Activated CD4-positive, alpha-beta T cell treated with anti-CD3 and anti-CD28 coated beads, Interleukin-2, amount 10 ng/mL, durations not matched to agents 24 days and 14 days (primary cell): ENCODE measurements at places on chromosomes 3 and 15.

- H3K4me1 ChIP-seq = no peaks in the 10 kb centered on the region
- no peak overlapping the region for H3K27ac ChIP-seq
- H3K27me3 ChIP-seq = peaks cover 4% of the 10 kb centered on the region
- no peaks in the 10 kb centered on the region for H3K36me3 ChIP-seq
- DNase-seq = no peak
These were observed 19.8 kb upstream of the CHCHD6 start for GRCh38 chr3:126684218-126684751.

GRCh38 chr3:72461787-72462186 is 386.5 kb downstream of the SHQ1 start:
- H3K36me3 ChIP-seq = no peaks in the 10 kb centered on the region
- peaks cover 3% of the 10 kb centered on the region for H3K4me1 ChIP-seq
- no peak for DNase-seq

- no peak overlapping the region for H3K27ac ChIP-seq
- no peaks in the 10 kb centered on the region for H3K4me1 ChIP-seq
- no peak for DNase-seq
- H3K27me3 ChIP-seq = no peaks in the 10 kb centered on the region
These were observed 311.6 kb downstream of the CNTN6 start for GRCh38 chr3:1404270-1404962.

- peaks cover 4% of the 10 kb centered on the region for H3K27me3 ChIP-seq
- no peaks in the 10 kb centered on the region for H3K4me1 ChIP-seq
- H3K36me3 ChIP-seq = no peaks in the 10 kb centered on the region
These were observed 62.9 kb upstream of the THSD4 start for GRCh38 chr15:71052356-71052755.

DNA sequence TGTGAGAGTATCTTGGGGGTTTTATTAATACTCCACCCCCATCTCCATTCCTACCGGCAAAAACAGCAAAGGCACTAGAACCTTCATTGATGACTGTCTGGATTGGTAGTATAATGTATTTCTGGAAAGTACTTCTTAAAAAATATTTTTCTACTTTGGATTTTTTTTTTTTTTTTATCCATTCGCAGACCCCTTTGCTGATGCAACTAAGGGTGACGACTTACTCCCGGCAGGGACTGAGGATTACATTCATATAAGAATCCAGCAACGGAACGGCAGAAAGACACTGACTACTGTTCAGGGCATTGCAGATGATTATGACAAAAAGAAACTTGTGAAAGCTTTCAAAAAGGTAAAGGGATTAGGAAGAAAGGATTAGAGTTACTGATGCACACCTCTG is 1.2 kb downstream of the EIF1B start:
- peak overlapping the region; percentile 100 for H3K4me3 ChIP-seq
- H3K4me1 ChIP-seq = peaks cover 17% of the 10 kb centered on the region
- H3K27me3 ChIP-seq = no peaks in the 10 kb centered on the region
- H3K36me3 ChIP-seq = peaks cover 31% of the 10 kb centered on the region
- DNase-seq = no peak

DNA sequence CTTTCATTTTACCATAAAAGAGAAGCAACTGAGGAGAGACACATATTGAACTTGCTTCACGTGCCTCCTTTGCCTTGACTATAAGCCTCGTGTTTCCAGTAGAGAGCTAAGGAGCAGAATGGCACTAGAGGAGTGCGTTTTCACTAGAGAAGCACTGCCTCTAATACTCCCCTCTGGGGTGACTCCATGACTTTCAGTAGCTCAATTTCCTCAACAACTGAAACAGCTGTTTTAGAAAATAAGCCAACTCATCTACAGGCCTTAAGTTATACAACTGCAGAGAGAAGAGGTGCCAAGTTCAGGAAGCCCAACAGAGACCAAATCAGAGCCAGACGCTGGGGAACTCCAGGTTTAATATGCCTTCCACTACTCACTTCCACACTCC is 1.9 kb downstream of the UBP1 start:
- peaks cover 41% of the 10 kb centered on the region for H3K4me1 ChIP-seq
- H3K36me3 ChIP-seq = peaks cover 5% of the 10 kb centered on the region
- peak; percentile 64 for DNase-seq
- H3K4me3 ChIP-seq = peak overlapping the region; percentile 97
- peak overlapping the region; percentile 91 for H3K27ac ChIP-seq
- no peaks in the 10 kb centered on the region for H3K27me3 ChIP-seq

- no peak overlapping the region for H3K4me3 ChIP-seq
- H3K36me3 ChIP-seq = no peaks in the 10 kb centered on the region
- no peaks in the 10 kb centered on the region for H3K27me3 ChIP-seq
- peak; percentile 55 for DNase-seq
These were observed 1721.7 kb downstream of the OTOL1 start for GRCh38 chr3:163218336-163218735.

GRCh38 chr3:183189641-183190040 is 27.1 kb upstream of the LAMP3 start:
- DNase-seq = no peak
- no peaks in the 10 kb centered on the region for H3K36me3 ChIP-seq
- H3K4me3 ChIP-seq = no peak overlapping the region
- H3K27ac ChIP-seq = no peak overlapping the region
- no peaks in the 10 kb centered on the region for H3K27me3 ChIP-seq
- H3K4me1 ChIP-seq = peaks cover 15% of the 10 kb centered on the region

DNA sequence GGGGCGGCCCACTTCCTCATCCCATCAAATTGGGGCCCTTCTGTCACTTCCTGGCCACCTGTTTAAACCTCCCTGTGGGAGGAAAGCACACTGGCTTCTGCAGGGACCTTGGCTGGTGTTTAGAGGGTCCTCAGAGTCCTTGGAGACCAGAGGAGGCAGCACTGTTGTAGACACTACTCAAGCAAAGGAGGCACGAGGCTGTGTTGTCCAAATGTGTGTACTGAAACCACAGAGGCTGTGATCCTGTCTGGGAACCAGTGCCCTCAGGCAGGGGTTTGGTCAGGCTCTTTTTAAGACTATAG is 12.4 kb upstream of the SEC13 start:
- DNase-seq = no peak
- no peak overlapping the region for H3K4me3 ChIP-seq
- H3K4me1 ChIP-seq = peaks cover 10% of the 10 kb centered on the region

GRCh38 chr3:32421991-32422859 is 30.6 kb downstream of the CMTM7 start:
- H3K4me1 ChIP-seq = peaks cover 72% of the 10 kb centered on the region
- H3K27me3 ChIP-seq = no peaks in the 10 kb centered on the region

- H3K4me3 ChIP-seq = no peak overlapping the region
- peaks cover 2% of the 10 kb centered on the region for H3K36me3 ChIP-seq
- H3K4me1 ChIP-seq = peaks cover 5% of the 10 kb centered on the region
- H3K27ac ChIP-seq = no peak overlapping the region
- H3K27me3 ChIP-seq = no peaks in the 10 kb centered on the region
These were observed 15.2 kb upstream of the RARRES1 start for GRCh38 chr3:158747417-158747816.

DNA sequence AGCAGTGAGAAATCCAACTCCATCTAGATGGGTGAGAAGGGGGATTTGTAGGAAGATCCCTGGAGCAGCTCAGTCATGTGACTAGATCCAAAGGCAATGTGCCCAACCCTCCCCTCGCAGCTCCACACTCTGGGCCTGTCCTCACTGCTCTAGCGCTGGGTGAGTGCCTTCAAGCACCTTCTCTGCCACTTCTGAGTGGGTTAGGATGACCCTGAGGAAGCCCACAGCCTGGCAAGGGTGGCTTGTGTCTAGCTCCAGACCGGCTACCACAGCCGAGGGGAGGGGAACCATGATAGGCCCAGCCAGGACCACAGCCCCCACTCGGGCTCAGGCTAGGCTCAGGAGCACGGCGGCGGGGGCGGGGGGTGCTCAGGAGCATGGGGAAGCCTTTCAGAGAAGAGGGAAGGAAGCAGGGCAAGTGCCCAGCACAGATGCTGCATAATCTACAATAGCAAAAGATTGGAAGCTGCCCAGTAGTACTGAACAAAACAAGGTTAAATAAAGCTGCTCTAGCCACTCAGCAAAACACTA is 1.7 kb downstream of the SPATA12 start:
- no peak for DNase-seq
- H3K27me3 ChIP-seq = no peaks in the 10 kb centered on the region
- H3K4me1 ChIP-seq = peaks cover 7% of the 10 kb centered on the region
- no peaks in the 10 kb centered on the region for H3K36me3 ChIP-seq
- H3K27ac ChIP-seq = no peak overlapping the region
- no peak overlapping the region for H3K4me3 ChIP-seq

GRCh38 chr15:37057256-37057655 is 43.1 kb downstream of the MEIS2 start:
- no peaks in the 10 kb centered on the region for H3K36me3 ChIP-seq
- no peaks in the 10 kb centered on the region for H3K27me3 ChIP-seq
- DNase-seq = no peak
- H3K27ac ChIP-seq = no peak overlapping the region
- H3K4me3 ChIP-seq = no peak overlapping the region
- H3K4me1 ChIP-seq = no peaks in the 10 kb centered on the region

DNA sequence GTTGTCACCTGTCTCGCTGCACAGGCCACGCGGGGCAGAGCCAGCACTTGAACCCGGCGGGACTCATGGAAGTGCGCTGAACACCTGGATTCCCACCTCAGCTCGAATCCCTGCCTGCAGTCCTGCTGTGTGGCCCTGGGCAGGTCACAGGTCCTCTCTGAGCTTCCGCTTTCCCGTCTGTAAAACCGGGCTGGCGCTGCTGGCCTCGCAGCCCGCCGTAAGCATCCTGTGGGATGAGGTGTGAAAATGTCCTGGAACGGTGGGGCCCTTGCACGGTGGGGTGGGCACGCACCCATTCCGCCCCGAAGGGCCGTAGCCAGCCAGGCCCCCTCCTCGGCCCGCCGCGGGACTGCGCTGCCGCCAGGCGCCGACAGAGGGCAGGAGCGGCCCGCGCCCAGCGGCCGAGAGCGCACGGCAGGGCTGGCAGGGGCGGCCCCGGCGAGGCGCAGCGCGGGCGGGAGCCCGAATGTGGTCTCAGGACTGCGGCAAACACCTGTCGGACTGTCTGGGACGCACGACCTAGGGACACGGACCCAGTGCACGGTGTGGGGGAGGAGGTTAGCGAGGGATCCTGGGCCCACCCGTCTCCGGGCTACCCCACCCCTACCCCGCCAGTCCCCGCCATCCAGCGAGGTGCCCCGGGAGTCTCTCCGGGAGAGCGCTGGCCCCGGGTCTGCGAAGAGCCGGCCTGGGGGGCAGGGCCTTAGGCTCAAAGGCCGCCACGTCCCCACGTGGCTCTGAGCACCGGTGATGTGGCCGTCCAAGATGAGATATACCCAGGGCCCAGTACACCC is 40.4 kb downstream of the DNAJB8 start:
- H3K4me1 ChIP-seq = no peaks in the 10 kb centered on the region
- H3K4me3 ChIP-seq = no peak overlapping the region
- peaks cover 15% of the 10 kb centered on the region for H3K27me3 ChIP-seq

DNA sequence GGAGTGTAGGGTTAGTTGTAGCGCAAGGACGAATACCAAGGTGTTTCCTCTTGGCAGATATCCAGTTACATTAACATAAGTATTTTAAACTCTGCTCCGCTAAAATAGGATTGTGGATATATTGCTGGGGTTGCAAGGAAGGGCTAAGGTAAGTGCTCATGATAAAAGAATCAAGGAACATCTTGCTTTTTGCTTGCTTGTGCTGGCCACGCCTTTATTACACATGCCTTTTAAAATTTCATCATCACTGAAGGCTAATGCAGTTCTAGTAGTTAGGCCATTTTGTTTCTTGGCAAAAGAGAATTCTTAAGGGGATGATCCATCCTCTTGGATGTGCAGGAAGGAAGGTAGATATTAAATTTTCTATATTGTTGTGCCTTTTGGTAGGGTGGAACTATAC is 415.6 kb upstream of the TPM1 start:
- H3K27me3 ChIP-seq = peaks cover 7% of the 10 kb centered on the region
- H3K4me3 ChIP-seq = no peak overlapping the region
- H3K36me3 ChIP-seq = no peaks in the 10 kb centered on the region
- no peak overlapping the region for H3K27ac ChIP-seq
